ENCODE measurements at places on chromosomes 5 and 9.

DNA sequence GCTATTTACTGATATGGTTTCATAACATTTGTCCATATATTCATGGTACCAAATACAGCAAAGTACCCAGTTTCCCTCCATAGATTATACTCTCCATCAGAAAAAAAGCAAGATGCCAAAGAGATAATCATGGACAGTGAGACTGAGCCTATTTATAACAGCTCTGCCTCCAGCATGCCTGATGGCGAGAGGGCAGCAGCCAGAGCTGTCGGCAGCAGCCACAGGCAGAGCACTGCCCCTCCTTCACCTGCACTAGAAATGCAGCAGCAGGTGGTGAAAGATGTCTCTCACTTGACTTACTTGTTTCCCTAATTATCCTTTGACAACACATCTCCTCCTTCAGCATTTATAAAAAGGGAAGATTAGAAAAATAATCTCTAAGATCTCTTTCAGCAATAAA lies 32.4 kb downstream of the CTNNAL1 start:
- no peak for DNase-seq

DNA sequence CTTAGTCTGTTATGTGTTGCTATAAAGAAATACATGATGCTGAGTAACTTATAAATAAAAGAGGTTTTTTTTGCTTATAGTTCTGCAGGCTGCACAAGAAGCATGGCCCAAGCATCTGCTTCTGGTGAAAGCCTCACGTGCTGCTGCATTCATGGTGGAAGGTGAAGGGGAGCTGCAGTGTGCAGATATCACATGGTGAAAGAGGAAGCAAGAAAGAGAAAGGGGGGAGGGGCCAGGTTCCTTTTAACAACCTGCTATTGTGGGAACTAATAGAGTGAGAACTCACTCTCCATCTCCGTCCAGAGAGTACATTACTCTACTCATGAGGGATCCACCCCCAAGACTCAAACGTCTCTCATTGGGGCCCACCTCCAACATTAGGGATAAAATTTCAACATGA lies 12.5 kb upstream of the PARP8 start:
- DNase-seq, result no peak

- no peak for DNase-seq
Observed at GRCh38 chr5:123105864-123106263, 16.8 kb downstream of the PRDM6 start.

GRCh38 chr9:92714787-92715487 lies 45.0 kb upstream of the IPPK start:
- DNase-seq, result no peak

GRCh38 chr9:92963831-92964606 lies 16.7 kb downstream of the FGD3 start:
- DNase-seq, result no peak

DNA sequence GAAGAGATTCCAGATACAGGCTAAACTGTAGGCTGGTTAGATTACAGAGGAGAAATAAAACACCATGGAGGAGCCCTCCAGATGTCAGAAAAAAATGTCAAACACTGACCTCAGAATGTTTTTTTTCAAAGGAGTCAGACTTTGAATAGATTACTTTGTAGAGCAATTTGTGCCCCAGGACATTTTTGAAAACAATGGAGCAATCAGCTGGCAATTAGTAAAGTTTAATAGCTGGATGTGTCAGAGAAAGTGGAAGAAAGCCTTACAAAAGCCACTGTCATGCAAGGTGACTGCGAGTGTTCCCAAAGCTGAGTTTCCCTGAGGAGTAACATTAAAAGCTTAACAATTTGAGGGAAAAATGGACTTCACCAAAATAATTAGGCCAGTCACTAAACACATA lies 417.8 kb upstream of the CTNND2 start:
- no peak for DNase-seq

GRCh38 chr5:33608344-33609041 lies 167.7 kb downstream of the TARS1 start:
- DNase-seq, result no peak

- no peak for DNase-seq
Observed at GRCh38 chr9:125337236-125337635, 75.6 kb downstream of the GAPVD1 start.

GRCh38 chr9:512555-513272 lies 298.0 kb downstream of the DOCK8 start:
- DNase-seq, result no peak

DNA sequence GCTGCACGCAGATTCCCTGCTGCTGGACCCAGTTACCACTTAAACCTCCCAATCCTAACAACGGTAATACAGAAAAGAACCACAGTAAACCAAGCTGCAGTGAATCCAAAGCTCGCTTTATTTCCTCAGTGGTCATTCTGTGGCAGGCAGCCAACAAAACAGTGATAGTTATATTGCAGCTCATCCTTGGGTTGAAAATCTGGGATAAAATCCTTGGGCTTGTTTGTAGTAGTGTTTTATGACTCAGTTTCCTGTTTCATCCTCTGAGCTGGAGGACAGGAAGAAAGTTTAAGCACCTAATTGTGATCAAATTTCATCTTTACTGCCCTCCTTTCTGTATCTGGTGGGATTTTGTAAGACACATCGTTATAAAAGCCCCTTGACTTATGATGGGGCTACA lies 31.4 kb downstream of the HMGCR start:
- no peak for DNase-seq

DNA sequence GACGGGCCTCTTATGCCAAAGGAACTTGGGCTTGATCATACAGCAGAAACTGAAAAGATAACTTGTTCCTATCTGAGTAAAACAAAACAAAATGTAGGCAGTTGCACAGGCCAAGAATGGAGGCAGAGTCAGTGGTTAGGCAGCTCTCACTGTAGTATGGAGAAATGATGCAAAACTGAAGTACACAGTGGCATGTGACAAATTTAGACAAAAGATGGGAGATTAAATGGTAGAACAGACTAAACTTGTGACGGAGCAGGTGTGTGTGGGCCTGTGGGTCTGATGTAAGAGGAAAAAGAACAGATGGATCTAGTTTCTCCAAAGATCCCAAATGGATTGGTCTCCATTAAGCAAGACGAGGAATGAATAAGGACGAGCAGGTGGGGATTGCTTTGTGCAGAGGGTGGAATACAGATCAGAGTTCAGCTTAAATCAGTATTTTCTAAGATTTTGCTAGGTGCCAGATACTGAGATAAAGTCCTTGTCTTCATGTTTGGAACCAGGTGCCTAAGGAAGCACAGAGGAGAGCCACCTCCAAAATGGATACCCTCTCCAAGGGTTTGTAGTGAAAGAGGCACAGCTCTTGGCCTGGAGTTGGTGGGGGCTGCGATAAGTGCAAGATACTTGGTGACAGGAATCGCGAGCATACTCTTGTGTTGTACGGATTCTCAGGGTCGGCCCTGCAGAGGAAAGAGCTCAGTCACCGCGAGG lies 722 bp upstream of the DCP2 start:
- no peak for DNase-seq

DNA sequence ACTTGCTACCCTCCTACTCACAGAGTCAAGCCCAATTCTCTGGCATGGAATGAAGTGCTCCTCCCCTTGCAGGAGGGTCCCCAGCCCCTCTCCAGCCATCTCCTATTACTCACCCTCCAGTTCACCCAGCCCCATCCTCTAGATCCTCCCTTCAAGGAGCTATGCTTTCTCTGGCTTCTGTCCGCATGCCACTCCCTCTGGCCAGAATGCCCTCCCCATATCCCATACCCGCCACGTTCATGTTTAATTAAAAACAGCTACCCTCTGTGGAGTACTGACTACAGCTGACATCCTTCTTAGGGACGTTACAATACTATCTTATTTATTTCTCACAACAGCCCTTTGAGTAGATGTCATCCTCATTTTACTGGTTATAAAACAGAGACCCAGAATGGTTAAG lies 3.0 kb downstream of the F2R start:
- DNase-seq, result no peak

DNA sequence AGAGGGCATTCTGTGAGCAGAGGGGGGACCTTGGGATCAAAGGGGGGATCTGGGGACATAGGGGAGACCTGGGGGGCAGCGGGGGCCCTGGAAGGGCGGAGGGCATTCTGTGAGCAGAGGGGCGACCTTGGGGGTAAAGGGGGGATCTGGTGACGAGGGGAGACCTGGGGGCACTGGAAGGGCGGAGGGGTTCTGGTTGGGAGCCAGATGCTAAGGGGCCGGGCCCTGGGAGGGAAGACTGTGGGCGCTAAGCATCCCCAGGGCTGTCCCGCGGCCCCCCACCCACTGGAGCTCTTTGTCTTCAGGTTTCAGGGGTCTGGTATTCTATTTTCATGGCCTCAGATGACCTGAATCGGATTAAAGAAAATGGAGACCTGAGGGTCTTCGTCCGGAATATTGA lies 748 bp downstream of the LCN9 start:
- no peak for DNase-seq

DNA sequence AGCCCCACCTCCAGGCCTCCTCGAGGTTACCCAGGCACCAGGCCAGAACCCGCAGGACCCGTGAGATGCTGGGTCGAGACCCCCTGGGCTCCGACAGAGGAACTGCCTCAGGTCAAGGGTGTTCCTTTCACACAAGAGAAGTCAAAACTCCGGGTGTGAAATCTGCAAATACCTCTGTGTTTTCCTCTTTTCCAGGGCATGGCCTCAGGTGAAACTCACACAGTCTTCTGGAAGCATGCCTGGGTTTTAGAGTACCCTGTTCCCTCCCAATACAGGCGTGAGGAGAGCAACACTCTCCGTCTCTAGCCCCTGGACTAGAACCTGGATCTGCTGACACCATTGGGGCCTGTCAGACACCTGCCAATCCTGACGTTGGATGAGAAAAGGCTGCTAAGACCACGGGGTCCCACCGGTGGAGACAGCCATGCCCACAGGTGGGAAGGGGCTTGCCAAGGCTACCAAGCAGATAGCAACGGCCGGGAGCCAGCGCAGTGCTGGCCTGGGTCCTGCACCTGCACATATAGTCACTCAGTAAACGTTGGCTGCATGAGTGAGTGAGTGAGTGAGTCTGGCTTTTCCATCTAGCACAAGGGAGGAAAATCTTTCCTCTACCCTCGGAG lies 182.0 kb upstream of the PPP1R26 start:
- no peak for DNase-seq

- no peak for DNase-seq
Observed at GRCh38 chr5:112684121-112684520, 53.6 kb upstream of the APC start.
